ENCODE measurements at places on chromosomes 2 and 18.

DNA sequence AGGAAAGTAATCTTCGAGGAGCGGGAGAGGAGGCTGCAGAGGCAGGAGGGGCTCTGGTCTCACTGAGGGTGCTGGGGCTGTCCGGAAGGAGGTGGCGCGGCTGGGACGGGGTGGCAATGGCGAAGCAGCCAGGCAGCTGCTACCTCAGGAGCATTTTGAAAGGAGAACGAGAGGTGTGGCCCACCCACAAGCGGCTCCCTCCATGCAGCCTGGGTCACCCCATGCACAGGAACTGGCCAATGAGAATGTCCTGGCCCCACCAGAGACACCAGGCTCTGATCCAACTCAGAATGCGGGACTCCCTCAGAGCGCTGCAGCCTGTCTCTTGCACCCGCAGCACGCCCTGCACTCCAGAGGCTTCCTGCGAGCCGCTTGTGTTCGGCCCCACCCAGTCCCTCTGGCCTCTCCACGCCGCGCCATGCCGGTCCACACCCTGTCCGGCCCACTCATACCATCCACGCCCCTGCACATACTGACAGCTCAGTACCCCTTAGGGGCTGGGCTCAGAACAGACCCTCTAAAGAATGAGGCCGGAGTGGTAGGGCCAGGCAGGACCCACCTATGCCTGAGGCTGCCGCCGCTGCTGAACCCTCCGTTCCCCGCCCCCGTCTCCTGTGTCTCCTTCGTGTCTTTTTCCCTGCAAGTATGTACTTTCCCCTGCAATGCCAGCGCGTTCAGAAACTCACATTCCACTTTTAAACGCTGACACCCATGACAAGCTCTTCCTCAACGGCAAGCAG is 6.4 kb upstream of the BOK start:
- DNase-seq: no peak

DNA sequence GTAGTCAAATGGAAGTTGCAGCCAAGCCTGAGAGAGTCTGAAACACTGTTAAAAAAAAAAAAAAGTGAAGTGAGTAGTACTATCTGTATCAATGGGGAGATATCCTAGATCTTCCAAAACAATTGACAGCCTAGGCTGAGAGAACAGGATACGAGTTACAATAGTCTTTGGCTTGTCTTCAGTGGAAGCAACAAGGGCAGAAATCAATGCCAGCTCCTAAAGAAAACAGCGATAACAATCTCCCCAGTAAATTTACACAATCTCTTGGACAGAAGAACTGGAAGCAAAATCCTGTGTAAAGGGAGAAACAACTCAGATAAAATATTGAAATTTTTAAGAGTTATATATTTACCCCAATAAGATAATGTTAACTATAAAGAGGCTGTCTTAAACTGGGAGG is 508.7 kb downstream of the LRRTM4 start:
- no peak for DNase-seq

GRCh38 chr2:38613126-38613848 is 10.6 kb upstream of the HNRNPLL start:
- no peak for DNase-seq

DNA sequence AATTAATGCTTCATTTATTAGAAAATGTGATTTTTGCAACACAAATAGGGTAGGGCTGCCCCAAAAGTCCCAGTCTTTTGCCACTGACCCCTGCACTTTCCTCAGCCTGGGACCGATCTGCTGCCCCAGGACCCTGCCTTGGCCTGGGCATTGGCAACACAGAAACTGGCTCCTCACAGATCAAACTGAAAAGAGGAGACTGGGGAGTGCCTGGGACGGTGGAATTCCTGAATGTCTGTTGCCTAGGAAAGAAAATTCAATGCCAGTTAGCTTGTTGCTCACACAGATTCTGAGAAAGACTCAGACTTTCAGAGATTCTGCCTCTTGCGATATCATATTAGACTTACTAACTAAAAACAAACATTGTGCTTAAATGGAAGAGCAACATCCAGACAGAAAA is 211.2 kb downstream of the VAPA start:
- no peak for DNase-seq

DNA sequence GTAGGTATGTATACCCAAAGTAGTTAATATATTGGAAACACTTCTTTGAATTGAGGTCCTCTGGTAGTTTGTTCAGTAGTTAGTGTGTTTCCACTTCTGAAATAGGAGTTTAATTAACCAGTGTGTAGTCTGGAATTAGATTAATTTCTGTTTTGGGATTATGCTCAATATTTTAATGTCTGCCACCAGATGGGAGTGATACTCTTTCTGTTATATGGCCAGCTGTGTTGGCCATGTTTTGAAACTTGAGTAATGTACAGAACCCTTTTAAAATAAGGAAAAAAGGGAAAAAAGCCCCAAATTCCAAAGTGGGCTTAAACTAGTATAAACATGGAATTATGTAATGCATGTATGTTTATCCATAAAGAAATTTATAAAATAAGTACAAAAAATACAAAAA is 147.7 kb downstream of the CTNNA2 start:
- no peak for DNase-seq

- no peak for DNase-seq
Observed at GRCh38 chr18:69636529-69637301, 236.0 kb downstream of the DOK6 start.

GRCh38 chr2:19786408-19787058 is 115.2 kb downstream of the TTC32 start:
- DNase-seq: peak; percentile 74

- peak; percentile 36 for DNase-seq
Observed at GRCh38 chr2:232658217-232658785, 24.9 kb downstream of the EFHD1 start.

DNA sequence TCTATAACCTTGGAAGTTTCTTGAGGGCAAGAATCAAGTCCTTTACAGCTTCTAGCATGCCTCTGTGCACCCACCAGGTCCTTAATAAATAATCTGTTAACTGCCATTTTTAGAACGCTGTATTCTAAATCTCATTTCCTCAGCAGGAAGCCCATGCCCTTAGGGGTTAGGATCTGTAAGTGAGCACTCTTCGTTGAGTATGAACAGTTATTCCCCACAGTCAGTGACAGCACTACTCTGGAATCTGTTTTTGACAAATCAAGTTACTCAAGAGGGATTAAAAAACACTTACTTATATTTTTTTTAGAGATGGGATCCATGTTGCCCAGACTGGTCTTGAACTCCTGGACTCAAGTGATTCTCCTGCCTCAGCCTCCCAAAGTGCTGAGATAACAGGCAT is 14.6 kb downstream of the PAIP2B start:
- DNase-seq: no peak

GRCh38 chr18:8625461-8626092 is 16.3 kb downstream of the RAB12 start:
- no peak for DNase-seq

DNA sequence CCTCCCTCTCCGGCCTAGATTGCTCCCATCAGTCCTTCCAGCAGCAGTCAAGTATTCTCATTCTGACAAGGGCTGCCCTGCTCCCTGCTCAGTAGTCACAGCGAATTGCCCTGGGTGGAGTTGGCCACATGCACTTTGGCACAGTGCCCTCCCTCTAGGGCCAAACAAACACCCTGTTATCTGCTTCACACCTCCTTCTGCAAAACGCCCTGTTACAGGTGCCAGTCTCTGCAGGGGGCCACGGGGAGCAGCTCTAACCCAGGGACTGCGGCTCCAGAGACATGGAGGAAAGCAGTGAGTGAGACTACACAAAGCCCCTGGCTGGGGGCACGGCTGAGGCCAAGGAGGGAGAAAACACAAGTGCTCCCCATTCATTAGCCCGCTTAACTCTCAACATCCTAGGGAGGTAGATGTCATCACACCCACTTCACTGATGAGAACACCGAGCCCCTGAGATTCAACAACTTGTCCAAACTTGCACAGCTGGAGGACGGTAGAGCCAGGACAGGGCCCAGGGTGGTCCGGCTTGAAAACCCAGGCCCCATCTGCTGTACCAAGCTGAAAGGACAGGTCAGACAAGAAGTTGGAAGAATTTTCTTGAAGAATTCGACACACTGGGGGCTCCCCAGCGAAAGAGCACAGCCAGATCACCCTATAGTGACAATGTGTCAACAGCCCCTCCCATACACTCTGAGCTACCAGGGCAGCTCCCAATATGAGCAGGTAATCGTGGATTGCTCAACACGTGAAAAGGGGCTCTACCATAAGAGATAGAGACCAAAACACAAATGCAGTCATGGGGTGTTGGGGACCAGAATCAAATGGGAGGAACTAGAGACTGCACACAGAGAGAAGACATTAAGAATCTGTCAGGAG is 8.7 kb upstream of the TFCP2L1 start:
- no peak for DNase-seq

- no peak for DNase-seq
Observed at GRCh38 chr2:86522711-86523110, 40.5 kb downstream of the CHMP3 start.

- no peak for DNase-seq
Observed at GRCh38 chr2:237900891-237901831, 41.7 kb downstream of the RAMP1 start.

DNA sequence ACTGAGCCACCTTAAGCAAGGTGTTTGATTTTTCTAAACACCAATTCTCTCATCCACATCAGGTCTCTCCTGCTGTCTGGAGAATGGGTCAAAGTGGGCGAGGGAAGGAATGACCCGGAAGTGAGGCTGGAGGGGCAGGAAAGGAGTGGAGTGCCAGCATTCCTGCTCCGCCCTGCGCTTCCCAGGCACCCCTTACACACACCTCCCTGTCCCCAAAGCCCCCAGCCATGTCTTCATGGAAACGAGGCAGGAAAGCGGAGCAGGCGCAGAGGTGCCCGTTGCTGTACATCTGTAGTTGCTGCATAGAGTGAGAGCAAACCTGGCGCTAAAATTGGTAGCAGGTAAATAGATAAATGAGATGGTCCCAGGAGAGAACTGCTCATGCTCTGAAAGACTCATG is 27.2 kb upstream of the NT5DC4 start:
- no peak for DNase-seq

DNA sequence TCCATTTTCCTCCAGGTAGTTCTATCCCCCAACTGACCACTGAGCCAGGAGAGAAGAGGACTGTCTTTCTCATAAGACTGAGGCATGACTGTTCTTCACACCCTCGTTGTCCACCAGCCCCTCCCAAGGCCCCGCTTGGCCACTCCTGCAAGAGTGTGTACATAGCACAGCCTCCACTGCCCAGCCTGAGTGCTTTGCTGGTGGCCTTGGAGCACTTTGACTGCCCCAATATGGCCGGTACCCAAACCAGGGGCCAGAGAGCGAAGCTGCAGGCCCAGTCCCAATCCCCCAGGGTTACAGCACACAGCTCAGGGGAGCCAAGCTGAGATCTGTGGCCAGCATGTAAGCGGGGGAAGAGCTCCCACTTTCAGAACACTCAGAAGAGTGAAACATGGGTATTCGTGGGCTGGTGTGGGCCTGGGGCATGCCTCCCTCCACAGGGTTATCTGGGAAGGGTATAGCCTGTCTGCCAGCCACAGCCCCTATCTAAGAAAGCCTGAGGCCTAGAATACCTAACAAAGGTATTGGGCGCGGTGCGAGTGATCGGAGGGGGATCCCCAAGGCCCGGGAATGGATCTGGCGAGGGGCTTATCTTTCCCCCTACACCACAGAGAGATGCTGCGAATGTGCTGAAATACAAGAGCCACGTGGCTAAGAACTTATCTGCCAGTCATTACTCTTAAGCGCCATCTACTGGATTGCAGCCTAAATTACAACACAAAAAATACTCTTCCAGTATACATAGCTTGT is 163.8 kb downstream of the WDPCP start:
- DNase-seq: peak; percentile 52

GRCh38 chr2:179565807-179566206 is 295.6 kb downstream of the ZNF385B start:
- no peak for DNase-seq

DNA sequence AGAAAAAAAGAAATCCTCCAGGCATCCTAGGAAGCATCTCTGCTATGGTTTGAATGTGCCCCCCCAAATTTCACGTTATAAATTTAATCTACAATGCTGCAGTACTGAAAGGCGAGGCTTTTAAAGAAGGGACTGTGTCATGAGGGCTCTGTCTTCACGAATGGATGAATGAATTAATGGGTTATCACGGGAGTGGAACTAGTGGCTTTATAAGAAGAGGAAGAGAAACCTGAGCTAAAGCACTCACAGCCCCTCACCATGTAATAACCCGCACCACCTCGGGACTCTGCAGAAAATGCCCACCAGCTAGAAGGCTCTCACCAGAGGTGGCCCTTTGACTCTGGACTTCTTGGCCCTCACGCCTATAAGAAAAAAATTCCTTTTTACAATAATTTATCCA is 27.6 kb downstream of the RNU4ATAC start:
- DNase-seq: no peak

- DNase-seq: peak; percentile 44
Observed at GRCh38 chr18:48573632-48574283, 34.9 kb downstream of the CTIF start.

DNA sequence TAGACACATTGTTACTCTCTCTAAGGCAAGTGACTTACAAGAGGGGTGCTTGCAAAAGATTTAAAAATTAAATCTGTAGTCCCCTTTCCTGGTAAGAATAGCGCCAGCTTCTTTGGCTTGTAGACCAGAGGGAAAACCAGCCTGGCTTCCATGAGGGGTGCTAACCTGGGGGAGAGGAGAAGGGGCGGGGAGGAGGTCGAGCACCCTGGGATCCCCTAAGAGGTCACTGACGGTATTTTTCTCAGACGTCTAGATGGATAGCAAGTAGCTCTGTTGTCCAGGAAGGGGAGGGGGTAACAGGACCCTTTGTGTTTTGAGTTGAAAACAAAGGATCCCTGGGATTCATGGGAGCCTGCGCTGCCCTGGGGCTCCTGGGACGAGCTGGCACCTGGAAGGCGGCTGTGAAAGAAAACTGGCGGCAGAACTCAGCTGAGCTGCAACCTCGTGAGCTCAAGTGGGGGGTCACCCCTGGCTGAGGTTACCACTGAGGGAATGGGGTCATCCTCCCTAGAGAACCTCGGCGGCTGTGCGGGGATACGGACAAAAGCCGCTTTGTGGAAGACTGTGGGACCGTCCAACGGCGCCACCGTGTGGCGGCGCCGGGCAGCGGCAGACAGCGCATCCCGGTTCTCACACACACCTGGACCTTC is 37.8 kb upstream of the MRPL19 start:
- peak; percentile 71 for DNase-seq

DNA sequence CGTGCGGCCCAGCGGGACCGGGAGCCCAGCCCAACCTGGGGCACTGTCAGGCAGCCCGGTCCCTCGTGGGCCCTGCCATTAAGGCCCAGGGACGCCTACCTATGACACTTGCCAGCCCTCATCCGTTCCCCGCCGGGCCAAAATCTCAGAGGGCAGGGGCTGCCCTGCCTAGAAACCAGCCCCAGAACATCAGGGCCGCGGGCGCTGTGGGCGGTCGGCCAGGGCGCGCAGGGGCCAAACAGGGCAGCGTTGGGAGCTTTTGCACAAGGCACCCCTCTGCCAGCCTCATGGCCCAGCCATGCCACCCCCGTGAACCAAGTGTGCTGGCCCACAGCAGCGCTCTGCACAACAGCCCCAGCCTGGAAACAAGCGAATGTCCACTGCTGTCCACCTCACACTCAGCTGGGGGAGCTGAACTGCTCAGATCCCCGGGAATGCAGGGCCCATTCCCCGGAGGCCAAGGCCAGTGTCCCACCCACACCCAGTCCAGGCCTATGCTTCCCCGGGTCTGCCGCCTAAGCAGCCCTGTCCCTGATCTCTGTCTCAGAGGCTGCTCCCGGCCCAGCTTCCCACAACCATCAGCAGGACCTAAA is 3.5 kb upstream of the NEURL3 start:
- no peak for DNase-seq

All from K562 (cell line).